GM04503 (cell line): ENCODE measurements at places on chromosomes 5 and 9.

- DNase-seq: no peak
These were observed 51.2 kb downstream of the USP20 start for GRCh38 chr9:129886226-129887174.

- DNase-seq: no peak
These were observed 31.3 kb upstream of the PLPP6 start for GRCh38 chr9:4630836-4631235.

- DNase-seq: no peak
These were observed 11.8 kb upstream of the ZDHHC11 start for GRCh38 chr5:862367-863243.

DNA sequence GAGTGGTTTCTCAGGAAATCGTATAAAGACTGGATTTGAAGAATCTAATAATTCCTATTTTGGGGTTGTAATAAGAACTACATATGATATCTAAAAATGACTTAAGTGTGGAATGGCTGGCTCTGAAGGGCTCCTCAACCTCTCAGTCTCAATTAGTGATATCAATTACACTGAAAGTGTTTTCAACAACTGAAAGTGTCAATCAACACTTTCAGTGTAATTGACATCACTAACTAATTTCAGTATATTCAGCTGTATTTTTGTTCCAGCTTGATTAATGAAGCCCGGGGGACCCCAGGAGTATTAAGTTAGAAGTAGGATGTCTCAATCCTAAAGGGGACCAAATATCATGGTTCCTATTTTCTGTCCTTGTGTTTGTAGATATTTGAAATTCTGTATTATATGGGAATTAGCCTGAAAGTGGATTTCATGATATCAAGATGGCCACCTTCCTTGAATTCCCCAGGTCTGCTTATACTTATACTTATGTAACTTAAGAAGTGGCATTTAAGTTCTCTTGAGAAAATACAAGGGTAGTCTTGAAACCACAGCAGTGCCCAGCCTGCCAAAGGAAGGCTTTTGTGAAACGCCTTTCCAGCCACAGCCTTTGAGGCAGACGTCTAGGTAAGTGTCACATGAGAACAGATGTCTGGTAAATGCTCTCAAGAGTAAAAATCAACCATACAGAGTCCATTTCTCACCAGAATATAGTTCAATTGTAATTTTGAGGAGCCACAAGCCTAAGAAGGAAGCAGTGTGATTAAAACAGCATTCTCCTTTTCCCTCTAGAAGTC is 4.6 kb downstream of the BASP1 start:
- DNase-seq: no peak

- DNase-seq: no peak
These were observed 126.2 kb upstream of the CHD1 start for GRCh38 chr5:99054972-99055371.

DNA sequence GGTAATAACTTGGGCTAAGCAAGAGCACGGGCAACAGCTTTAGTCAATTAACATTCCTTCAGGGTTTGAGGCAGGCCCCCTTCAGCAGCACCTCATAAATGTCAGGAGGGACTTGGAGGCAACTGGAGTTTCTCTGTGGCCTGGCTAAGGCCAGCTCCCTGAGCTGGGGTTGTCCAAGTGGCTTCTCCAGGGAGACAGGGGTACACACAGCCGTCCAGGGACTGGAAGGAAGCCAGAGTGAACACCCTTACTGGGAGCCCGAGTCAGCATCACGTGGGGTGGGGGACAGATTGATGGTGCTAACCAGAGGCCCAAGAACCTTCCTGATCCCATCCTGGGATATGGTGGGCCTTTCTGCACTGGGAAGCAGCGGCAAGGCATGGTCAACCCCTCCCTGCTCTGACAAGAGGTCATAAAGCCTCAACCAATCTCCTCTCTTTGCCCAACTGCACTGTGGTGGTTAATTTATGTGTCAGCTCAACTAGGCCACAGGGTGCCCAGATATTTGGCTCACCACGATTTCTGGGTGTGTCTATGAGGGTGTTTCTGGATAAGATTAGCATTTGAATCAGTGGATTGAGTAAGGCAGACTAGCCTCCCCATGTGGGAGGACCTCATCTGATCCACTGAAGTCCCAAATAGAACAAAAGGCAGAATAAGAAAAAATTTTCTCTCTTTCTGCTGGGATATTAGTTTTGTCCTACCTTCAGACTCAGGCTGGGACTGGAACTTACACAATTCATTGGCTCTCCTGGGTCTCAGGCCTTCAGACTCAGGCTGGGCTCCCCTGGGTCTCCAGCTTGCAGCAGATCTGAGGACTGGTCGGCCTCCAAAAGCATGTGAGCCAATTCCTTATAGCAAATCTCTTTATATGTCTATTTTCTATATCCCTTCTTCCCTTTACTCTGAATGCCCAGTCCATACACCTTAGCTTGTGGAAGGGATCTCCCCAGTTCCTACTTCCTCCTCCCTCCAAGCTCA is 127.2 kb upstream of the LARP1 start:
- DNase-seq: peak; percentile 29

GRCh38 chr9:121172726-121173487 is 28.8 kb downstream of the RAB14 start:
- no peak for DNase-seq

DNA sequence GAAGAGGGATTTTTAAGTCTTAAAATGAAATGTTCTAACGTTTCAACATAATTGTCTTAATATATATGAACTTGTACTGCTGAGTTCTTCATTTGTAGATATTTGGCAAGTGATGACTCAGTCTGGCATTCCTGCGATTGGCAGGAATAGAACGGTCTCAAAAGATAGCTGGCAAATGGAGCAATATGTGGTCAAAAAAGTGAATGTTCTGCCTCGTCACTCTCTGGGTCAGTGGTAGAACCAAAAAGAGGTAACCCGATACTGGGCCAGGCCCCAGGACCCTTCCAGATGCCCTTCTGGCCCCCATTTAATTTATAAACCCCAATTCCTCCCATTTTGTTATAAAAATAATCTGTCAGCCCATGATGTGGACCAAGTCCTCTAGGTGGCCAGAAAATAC is 39.2 kb downstream of the ZNF366 start:
- no peak for DNase-seq

GRCh38 chr5:141681695-141682641 is at the start of gene ARAP3:
Gene ARAP3 (minus strand): TSS chr5:141682230. CDS start chr5:141680486, 1,744 bp downstream.
- peak; percentile 50 for DNase-seq

- DNase-seq: no peak
These were observed 38.0 kb upstream of the LRRC14B start for GRCh38 chr5:153256-153655.

- no peak for DNase-seq
These were observed 96.9 kb downstream of the KCNN2 start for GRCh38 chr5:114458726-114459125.

GRCh38 chr5:142025637-142026036 is 12.8 kb upstream of the GNPDA1 start:
- no peak for DNase-seq
